IPS-NIHi11 (cell line): ENCODE measurements at places on chromosomes 2 and 18.

- no peak for DNase-seq
Observed at GRCh38 chr2:170190172-170190571, 12.2 kb downstream of the MYO3B start.

GRCh38 chr2:20205915-20206524 is 18.9 kb downstream of the SDC1 start:
- no peak for DNase-seq

GRCh38 chr2:31282634-31283033 is 48.7 kb downstream of the EHD3 start:
- no peak for DNase-seq

- no peak for DNase-seq
Observed at GRCh38 chr2:107595749-107596148, 230.9 kb upstream of the RGPD4 start.

DNA sequence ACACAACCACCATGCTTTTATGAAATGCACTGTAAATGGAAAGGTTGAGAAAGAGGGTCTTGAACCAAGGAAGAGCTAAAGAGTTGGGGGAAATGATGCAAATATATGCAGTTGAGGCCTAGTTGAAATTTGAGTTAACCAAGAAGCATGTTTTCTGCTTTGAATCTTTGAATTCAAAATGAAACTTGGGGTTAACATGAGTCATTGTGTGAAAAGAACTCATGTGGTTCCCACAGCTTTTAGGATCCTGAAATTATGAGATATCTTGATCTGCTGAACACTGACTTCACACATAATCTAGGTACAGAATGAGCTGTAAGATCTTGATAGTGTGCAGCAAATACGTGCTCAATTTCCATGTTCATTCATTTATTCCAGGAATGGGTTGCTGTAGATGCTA is 422.9 kb upstream of the TRIB2 start:
- DNase-seq = no peak

DNA sequence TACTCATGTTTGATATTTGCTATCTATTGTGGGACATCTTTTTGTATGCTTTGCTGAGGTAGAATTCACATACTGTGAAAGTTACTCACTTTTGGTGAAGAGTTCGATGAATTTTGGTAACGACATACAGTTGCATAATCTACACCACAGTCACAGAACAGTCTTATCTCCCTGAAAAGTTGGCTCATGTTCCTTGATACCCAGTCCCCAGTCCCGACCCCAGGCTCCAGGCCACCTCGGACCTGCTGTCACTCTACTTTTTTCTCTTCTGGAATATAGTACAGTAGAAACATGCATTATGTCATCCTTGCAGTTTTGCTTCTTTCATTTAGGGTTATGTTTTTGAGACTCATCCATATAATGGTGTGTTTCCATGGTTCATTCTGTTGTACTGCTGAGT is 191.7 kb downstream of the FAM210A start:
- DNase-seq = no peak

GRCh38 chr2:150931451-150931850 is 330.2 kb downstream of the RBM43 start:
- DNase-seq = no peak

- no peak for DNase-seq
Observed at GRCh38 chr2:200961674-200962073, 1.8 kb downstream of the ORC2 start.

GRCh38 chr2:239302808-239303557 is 97.8 kb downstream of the HDAC4 start:
- DNase-seq = no peak

DNA sequence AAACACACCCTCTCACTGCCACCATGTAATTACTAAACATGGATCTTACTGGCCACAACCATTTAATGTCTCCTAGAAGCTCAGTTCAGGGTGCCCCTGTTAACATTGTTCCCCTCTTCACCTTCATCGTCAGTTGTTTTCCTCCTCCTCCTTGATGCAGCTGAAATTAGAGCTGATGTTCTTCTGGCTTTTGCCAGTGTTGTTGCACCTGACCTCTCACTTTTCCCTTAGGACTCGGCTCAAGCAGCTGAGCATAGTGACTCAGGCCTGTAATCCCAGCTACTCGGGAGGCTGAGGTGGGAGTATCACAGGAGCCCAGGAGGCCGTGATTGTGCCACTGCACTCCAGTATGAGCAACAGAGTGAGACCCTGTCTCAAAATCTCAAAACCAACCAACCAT is 70.8 kb downstream of the ACSL3 start:
- no peak for DNase-seq

- DNase-seq = no peak
Observed at GRCh38 chr18:59419386-59419785, 60.3 kb upstream of the LMAN1 start.

DNA sequence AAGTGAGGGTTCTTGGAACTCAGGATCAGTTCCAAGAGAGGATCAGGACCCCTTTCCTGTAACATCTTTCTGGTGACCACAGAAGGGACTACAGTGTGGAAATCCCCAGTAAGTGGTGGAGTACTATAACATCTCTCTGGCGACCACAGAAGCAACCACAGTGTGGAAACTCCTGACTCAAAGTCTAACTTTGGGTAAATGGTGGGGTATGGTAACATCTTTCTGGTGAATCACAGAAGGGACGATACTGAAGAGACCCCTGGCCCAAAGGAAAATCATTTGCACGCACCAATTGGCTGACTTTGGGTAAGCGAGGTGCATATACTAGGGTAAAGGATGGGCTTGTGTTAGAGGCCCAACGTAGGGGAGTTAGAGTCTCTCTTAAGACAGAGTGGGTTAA is 56.3 kb upstream of the GULP1 start:
- DNase-seq = no peak

DNA sequence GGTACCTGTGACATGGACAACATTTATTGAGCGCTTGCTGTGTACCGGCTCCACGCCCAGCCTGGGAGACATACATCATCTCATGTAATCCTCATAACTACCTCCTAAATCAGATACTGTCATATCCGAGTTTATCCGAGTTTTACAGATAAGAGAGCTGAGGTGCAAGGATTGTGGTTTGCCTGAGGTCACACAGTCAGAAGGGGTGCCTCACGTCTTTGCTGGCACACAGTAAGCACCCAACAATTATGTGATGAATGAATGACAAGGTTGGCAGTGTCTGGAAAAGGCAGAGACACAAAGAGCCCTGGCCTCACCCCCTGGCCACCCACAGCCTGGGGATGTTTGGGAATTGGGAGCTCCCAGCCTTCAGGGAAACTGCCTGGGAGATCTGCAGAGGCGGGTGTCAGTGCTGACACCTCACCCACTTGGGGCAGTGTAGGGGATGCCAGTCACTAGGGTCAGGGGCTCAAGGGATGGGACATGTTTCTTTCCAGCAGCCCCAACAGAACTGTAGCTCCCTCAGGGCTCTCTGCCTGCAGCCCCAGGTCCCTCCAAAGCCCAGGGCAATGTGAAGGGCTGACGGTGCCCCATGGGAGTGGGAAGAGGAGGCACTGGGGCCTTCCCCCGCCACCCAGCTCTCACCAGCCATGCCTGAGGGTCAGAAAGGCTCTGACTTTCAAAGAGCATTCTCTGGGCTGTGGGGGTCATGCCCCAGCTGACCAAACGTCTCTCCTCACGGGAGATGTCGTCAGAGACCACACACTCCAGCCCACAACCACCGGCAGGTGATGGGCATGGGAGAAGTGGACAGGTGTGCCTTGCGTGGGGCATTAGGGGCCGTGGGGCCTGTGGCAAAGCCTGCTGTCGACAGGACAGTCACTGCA is 157.5 kb downstream of the ZFP36L2 start:
- peak; percentile 2 for DNase-seq

DNA sequence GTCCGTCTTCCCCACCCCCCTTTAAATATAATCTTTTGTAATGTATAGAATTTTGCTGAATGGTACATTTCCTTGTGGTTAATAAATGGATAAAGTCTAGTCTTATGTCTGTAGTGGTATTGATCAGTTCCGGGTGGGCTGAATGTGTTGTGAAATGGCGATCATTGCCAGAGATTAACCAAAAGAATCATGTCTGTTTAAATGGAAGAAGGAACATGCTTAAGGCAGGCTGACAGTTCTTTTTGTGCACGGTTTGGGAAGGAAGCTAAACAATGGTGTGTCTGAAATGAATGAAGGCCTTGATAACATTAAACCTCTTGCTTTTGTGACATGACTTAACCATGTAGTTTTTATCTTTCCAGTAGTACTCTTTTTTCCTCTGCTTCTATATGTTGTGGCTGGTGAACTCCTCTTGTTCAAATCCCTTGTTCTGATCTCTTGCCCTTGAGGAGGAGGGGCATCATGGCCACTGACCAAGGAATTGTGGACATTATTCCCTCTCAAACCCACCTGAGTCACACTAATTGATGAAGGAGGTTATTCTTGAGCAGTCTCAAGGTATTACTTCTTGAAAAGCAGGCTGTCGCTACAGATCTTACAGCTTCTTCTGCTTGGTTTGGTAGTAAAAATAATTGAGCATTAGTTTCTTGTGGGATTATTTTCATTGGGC is 1.7 kb downstream of the ACVR2A start:
- peak; percentile 16 for DNase-seq

- DNase-seq = no peak
Observed at GRCh38 chr18:78976765-78977636, 2.6 kb upstream of the SALL3 start.

GRCh38 chr2:46512185-46512584 is 32.8 kb downstream of the TMEM247 start:
- no peak for DNase-seq

- peak; percentile 96 for DNase-seq
Observed at GRCh38 chr2:27211241-27211942, 449 bp upstream of the ATRAID start.

DNA sequence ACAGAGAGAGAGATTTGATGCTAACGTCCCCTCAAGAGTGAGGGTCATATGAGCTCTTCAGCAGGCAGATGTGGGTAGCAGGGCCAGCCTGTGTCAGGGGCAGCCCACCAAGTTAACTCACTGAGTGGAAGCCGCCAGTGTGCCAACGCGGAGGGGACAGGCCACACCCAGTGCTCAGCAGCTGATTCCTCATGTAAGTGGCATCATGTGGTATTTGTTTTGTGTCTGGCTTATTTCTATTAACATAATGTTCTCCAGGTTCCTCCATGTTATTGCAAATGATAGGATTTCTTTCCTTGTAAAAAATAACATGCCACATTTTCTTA is 4.0 kb downstream of the IMP4 start:
- DNase-seq = no peak

- DNase-seq = no peak
Observed at GRCh38 chr2:15840148-15840547, 100.2 kb upstream of the MYCN start.

DNA sequence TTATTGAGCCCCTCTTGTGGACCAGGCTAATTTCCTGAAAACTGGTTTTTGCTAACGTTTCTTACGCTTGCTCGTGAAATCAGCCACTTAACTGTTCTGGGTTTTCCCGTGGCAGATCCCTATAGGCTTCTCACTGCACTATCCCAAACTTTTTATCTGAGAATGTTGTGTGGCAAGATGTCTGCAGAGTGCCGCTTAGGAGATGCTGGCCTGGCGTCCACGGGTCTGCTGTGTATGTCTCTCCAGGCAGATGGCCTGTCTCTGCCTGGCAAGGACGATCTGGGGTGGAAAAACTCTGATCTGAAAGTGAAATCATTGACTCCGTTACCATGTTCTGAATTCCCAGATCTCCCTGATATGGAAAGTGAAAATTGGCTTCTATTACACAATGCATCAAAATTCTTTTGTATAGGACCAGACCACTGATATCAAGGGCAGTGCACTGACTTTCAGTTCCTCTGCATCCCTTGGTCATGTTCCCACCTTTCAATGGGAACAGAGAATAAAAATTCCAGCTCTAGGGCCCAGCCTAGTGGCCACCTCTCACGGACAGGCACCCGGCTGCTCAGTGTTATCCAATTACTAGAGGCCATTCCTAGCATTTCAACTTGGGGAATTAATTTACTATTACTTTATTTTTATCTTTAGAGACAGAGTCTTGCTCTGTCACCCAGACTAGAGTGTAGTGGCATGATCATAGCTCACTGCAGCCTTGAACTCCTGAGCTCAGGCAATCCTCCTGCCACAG is 154.6 kb downstream of the ACOXL start:
- DNase-seq = no peak

- DNase-seq = peak; percentile 23
Observed at GRCh38 chr2:173386021-173386737, 31.5 kb downstream of the CDCA7 start.

DNA sequence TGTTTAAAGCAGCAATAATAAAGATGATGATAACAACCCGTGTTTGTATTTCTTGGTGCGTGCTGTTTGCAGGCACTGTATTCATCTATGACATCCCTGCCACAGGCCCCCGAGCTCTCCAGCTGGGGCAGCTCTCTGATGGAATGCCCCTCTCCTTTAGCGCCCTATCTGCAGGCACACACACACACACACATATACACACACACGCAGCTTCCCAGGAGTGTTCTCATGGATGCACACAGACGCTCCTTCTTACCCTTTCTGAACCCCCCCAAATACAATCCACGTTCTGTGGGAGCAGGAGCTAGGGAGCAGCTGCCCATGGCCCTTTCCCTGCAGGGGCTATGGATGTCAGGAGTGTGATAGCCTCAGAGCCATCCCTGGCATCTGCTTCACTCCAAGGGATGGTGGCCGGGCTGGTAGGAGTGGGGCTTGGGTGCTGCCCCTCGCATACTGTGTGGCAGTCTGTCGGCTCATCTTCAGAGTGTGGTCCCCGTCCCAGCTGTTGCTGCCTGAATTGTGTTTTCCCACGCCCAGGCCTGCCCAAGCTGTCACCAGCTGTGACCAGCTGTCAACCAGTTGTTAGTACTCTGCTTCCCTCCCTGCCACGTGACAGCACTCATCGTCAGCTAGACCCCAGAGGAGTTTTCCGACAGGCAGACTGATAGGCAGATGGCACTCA is 50.8 kb upstream of the MYCN start:
- DNase-seq = no peak

- no peak for DNase-seq
Observed at GRCh38 chr2:219380926-219381325, 6.8 kb downstream of the DNPEP start.

DNA sequence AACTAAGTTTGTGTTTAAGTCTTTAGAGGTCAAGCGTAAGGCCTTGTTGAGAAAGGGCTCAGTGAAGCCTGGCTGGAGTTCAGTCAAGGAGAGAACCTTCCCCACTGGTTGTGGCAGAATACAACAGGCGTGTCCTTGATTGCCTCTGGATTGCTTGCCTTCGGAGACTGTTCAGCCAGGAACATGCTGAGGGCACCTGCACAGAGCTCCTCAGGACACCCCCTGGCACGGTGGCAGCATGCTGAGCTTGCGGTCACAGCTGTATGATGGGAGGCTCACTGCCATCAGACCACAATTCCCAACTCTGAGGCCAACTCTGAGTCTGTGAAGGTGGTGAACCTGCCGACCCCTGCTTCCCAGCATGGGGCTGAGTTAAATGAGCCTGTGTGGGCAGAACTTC is 130.0 kb downstream of the LPIN1 start:
- no peak for DNase-seq
